Activated CD4-positive, alpha-beta T cell treated with anti-CD3 and anti-CD28 coated beads, Interleukin-2, amount 10 ng/mL, durations not matched to agents 7 days and 5 days (primary cell): ENCODE measurements at places on chromosomes 2 and 18.

DNA sequence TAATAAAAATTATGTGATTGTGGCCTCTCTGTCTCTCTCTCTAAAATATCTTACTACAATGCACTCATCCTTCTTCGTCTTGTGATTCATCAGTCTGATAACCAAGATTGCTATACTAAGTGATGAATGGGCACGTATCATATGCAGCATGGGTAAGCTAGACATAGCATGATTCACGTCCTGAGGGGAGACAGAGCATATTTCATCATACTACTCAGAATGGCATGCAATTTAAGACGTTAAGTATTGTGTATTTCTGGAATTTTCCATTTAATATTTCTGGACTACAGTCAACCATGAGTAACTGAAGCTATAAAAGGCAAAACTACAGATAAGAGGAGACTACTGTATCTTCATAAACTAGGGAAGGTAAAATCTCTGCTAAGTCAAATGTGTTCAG is 97.0 kb upstream of the CD226 start:
- no peak for DNase-seq

GRCh38 chr2:15788455-15788829 is 151.9 kb upstream of the MYCN start:
- no peak for DNase-seq

- no peak for DNase-seq
These were observed 264.5 kb downstream of the BCL2 start for GRCh38 chr18:63054901-63055584.

DNA sequence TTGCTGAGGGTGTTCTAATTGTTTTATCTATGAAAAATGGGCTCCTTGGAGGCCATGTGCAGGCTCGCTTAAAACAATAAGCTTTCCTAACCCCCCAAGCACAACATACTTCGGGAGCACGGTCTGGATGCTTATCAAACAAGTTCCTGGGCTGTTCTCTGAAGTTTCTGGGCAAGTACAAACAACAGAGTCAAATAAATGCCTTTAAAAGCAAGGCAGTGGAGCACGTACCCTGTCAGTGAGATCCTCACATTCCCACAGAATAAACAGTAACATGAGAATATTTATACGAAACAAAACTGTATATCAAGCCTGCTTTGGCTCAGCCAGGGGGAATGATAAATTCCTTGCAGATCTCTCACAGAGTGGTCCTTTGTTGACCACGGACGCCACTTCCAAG is 44.8 kb downstream of the FTCDNL1 start:
- DNase-seq, result no peak

- no peak for DNase-seq
These were observed 67.7 kb upstream of the CTLA4 start for GRCh38 chr2:203799908-203800307.

DNA sequence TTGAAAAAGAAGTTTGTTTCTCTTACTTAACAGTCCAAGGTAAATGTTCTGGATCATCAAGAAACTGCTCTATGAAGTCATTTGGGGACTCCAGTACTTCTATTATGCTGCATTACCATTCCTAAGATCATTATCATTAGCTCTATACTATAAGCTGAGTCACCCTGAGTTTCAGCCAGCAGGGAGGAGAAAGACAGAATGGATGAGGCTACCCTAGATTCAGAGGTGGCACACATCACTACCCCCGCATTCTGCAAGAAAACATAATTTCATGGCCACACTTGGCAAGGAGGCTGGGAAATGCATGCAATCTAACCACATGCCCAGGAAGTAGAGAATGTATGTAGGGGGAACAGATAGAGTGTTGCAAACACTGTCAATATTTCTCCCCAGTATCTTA is 16.6 kb upstream of the LNPK start:
- DNase-seq, result no peak

GRCh38 chr18:23887035-23887434 is 127.5 kb upstream of the TTC39C start:
- no peak for DNase-seq
